Cardiac ventricle fibroblast (primary cell): ENCODE measurements at places on chromosomes 4 and X. TPM values are rescaled to one million over a fixed set of nuclear protein-coding genes. Genes with fewer than 3 reads are reported as not detected.

Gene OTC
- total RNA-seq, result not detected in 2 replicates

Gene AKAP17A
- total RNA-seq, result 26.1 and 27.7 TPM in 2 replicates

Gene TSR2
- 10.3 and 11.8 TPM in 2 replicates for total RNA-seq

Gene NIPAL1
- total RNA-seq, result 0.20 TPM in 1 of 2 replicates, not detected in the other

Gene UCP1
- total RNA-seq, result not detected in 2 replicates

Gene CDX4
- total RNA-seq, result not detected in 2 replicates

Gene SCML2
- 0.54 and 1.2 TPM in 2 replicates for total RNA-seq

Gene FRG2
- not detected in 2 replicates for total RNA-seq

Gene APOOL
- 6.4 and 8.4 TPM in 2 replicates for total RNA-seq

Gene CT45A10
- total RNA-seq, result not detected in 2 replicates

Gene FMR1NB
- total RNA-seq, result not detected in 2 replicates
